Activated T-cell treated with anti-CD3 and anti-CD28 coated beads for 24 hours (primary cell): ENCODE measurements at places on chromosomes 5 and 9.

DNA sequence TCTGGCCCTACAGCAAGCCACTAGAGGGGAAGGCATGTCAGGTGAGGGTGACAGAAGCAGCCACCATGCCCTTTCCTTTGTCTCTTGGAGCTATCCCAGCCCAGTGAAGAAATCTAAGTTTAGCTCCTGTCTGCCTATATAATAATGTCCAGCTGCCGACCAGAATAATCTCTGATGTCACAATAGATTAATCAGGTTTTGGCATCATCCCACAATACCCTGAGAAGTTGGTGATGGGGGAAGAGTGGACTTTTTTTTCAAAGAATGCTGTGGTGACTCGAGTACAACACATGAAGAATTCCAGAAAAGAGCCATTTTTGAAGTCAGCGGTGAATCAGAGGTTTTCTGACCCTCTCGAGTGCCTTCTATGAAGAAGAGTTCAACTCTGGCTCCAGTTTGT lies 1.7 kb upstream of the TSLP start:
- no peak for DNase-seq

- peak; percentile 41 for DNase-seq
Observed at GRCh38 chr5:57175551-57176309, 1.9 kb downstream of the GPBP1 start.

GRCh38 chr5:976849-977751 lies 31.5 kb upstream of the NKD2 start:
- DNase-seq: no peak

DNA sequence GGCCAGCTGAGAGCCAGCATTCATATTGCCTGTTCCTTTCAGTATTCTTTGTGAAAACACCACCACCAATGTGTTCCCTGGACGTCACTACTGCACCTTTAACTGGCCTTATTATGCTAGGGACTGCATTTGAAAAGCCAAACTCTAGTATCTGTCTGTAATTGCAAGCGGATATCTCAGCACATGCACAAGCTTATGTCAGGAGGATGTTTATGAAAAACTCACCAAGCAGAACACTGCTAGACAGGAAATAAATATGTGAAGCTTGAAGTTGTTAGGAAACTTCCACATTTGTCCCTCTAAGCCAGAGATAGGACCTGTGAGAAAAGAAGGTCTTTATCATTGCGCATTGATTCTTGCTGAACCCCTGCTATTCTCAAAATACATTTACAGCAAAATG lies 135.4 kb upstream of the CCDC152 start:
- no peak for DNase-seq

DNA sequence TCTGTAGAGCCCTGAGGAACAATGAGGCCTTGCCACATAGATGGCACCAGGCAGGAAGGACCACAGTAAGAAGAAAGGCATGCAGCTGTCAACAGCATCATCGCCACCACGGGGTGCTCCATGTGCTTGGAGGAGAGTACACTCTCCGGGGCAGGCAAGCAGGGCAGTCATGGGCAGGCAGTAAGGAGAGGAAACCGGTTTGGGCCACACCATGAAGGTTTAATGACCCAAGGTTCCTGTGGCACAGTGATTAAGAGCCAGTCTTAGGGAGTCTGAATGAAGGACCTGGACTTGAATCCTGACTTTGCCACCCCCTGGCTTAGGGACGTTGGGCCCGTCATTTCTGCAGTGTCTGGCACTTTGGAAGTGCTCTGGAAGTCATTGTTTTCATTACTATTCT lies 80.6 kb upstream of the ZBTB43 start:
- DNase-seq: no peak

- no peak for DNase-seq
Observed at GRCh38 chr5:42905827-42906226, 94.1 kb upstream of the SELENOP start.

DNA sequence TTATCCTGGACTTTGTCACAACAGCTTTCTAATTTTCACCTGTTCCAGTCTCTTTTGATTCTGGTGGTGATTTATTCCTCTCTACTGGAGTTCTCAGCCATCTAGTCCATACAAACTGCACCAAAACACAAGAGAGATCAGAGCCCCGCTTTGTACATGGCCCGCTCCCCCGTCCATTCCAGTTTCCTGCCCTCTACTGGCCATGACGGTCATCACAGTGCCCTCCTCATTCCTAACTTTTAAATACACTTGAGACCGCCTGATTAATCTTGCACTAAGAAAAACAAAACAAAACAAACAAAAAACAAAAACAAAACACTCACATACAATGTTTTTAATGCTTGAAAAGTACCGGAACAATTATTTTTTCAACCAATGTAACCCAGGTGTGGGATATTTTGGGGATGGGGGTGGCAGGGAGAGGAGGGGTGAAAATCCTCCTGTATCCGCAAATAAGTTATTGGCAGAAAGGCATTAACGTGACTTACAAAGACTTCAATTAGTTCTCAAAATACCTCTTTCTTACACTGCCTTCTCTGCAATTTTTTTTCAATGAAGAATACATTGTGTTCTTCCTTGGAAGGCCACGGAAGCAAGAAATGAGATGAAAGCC lies 84.8 kb upstream of the PAM start:
- no peak for DNase-seq

GRCh38 chr5:147177125-147177840 lies 57.5 kb upstream of the STK32A start:
- DNase-seq: no peak

DNA sequence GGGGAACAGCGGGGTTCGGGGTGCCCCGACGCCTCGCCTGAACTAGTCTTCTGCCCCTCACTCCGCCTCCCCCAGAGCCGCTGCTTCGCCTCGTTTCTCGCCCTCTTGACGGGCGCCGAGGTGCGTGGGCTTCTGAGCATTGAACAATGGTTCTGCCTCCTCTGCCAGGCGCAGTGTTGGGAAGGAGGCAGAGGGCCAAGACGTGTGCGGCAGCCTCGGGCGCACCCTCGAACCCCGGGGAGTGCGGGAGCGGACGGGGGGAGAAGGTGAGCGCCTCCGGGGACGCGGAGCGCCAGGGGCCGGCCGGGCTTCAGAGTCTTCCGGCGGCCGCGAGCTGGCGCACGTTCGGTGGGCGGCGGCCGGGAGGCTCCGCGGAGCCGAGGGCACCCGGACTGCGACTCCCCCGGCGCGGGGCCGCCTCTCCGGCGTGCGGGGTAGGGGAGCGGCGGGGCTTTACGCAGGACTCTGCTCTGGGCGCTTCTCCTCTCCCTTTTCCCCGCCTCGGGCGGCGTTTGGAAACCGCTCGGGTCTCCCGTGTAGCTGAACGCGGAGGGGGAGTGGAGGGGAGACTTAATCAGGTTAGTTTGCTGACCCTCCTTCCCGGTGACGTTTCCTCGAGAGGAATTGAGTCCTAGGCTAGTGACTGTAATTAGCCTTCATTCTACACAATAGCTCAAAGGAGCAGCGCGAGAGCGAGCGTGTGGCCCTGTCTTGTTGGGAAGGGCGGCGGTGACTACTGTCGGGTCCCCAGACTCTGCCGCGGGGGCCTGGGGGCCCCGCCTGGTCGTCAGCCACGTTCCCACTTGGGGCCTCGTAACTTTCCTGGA lies 1.1 kb downstream of the VLDLR start:
- no peak for DNase-seq

DNA sequence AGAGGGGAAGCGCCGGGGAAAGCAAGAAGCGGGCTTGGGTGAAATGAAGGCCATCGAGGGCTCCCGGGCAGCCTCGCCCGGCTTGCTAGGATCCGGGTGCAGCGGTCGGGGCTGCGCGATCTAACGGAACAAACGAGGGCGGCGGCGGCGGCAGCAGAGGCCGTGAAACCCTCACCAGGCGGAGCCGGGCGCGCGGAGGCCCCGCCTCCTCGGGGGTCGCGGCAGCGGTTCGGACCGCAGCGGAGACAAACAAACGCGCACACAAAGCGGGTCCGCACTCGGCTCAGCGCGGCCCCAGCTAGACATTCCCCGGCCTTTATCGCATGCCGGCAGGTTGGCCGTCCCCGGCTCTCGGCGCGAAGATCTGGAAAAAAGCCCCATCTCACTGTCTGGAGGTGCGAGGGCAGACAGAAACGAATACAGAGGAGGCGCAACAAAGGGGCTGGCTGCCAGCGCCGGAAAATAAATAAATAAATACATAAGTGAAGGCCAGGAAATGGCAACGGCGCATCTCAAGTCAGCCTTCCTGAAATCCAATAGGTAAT lies 10.5 kb upstream of the TRIM36 start:
- DNase-seq: no peak

DNA sequence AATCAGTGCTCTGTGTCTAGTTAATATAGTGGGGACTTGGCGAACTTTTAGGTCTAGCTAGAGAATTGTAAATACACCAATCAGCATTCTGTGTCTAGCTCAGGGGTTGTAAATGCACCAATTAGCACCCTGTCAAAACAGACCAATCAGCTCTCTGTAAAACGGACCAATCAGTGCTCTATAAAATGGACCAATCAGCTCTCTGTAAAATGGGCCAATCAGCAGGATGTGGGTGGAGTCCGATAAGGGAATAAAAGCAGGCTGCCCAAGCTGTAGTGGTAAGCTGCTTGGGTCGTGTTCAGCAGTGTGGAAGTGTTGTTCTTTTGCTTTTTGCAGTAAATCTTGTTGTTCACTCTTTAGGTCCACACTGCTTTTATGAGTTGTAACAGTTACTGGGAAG lies 3.6 kb upstream of the OTULINL start:
- no peak for DNase-seq
